ENCODE measurements at places on chromosomes 12 and 14.

- DNase-seq = peak; percentile 49
Measured at GRCh38 chr12:55019784-55020183, at the start of gene NEUROD4. Gene NEUROD4 (plus strand): TSS chr12:55019974. CDS start chr12:55026440, 6,466 bp downstream.

GRCh38 chr12:121181181-121181580, 28.7 kb upstream of the P2RX4 start:
- DNase-seq = no peak

DNA sequence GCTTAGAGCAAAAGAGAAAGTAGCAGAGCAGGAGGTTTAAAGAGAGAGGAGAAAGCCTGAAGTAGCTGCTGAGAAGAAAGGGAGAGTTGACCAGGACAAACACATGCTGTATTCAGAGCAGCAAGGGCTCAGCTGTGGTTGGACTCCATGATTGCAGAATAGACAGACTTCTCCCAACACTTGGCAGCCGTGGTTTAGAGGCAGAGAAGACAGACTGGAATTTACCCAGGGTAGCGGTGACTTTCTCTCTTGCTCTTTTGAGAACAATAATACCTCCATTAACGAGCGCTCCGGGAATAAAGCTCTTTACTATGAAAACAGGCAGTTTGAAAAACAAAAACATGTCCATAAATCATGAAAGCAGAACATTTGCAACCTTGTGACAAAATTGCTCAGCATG, 21.4 kb upstream of the IGF1 start:
- DNase-seq = no peak

DNA sequence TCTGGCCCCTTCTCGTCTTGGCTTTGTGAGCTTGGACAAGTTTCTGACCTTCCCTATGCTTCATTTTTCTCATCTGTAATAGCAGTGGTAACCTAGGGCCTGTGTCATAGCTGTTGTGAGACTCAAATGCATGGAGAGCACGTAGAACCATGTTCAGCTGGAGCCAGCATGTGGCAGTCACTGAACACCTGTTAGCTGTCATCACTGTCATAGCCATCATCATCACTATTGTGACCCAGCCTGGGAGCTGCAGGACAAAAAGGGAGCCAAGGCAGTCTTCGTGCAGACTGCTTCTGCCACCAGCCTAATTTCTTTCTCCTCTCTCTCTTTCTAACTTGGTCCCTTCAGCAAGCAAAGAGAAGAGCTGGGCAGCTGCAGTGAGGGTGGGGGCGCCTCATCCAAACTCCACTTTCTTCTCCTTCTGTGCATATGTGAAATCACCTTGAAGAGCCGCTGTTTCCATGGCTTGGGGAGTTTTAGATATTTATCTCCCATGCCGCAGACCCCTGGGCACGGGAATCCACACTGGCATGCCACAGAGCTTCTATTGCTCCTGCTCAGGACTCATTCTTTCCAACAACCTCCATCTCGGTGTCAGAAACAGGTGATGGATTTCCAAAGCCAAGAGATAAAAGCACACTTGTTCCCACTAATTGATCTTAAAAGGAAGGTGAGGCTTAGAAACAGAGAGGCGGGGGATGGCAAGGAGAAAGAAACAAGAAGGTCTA, 87.0 kb downstream of the SRRM4 start:
- DNase-seq = no peak

DNA sequence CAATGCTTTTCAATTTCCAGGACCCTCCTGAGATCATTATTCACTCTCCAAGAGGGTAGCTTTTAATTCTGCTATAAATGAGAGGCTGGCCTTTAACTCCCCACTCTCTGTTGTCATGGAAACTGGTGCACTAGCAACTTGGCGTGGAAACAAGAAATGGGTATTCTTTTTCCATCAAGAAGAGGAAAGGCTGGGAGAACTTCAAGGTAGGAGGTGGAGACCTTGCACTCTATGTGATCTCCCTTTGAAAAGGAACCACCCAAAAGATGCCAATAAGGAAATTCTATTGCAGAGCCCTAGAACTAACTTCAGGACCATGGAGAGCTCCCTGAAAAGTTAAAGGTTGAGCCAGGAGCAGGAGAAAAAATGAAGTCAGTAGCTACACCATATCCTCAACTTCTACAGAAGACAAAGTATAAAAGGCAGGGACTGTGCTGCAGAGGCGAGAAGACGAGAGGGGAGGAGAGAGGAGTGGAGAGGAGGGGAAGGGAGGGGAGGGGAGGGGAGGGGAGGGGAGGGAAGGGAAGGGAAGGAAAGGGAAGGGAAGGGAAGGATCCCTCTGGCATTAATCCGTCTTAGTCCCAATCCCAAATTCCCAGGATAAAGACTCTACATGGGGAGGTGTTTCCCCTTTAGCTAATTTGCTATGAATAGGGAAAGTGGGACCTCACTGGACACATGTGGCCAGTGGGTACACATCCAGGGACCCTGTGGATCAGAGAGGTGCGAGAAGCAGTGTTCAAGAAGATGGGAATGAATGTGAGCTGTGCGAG, 46.7 kb upstream of the FICD start:
- peak; percentile 60 for DNase-seq

DNA sequence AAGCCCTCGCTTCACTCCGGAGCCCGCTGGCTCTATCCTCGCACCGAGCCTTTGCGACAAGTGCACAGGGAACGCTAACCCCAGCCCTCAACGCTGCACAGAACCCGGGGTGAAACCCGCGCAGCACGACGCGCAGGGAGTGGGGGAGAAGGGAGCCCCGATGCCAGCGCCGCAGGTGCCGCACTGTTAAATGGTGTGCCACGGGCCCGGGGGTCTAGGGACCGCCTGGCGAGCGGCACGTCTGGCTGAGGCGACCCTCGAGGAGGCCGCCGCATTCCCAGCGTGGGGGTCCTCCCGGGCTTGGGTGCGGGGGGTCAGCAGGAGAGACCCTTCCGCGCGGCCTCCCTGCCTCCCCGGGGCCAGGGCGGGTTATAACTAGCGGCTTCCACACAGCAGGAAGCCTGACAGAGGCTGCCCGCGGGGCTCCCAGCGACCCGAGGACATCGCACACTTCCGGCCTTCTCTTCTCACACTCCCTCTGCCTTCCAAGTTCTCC, 23.8 kb upstream of the LRTM2 start:
- no peak for DNase-seq

GRCh38 chr14:68637106-68638021, 155.5 kb downstream of the ZFP36L1 start:
- no peak for DNase-seq

- DNase-seq = no peak
Measured at GRCh38 chr14:34064349-34064748, 113.5 kb upstream of the EGLN3 start.

DNA sequence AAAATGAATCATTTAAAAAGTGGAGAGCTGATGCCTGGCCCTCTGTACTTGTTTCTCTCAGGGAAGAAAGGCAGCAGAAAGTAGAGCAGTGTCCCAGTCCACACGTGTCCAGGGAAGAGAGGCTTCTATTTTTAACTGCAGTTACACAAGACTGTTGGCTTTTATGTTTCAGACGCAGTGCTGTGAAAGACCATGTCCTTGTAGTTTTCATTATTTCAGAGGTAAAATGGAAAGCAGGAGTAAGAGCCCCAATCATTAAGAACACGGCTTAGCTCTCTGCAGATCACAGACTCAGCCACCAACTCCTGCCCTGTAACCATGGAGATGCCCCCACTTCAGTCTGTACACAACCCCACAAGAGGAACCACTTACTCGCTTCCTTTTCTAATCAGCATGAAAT, 336.3 kb downstream of the DAD1 start:
- no peak for DNase-seq

DNA sequence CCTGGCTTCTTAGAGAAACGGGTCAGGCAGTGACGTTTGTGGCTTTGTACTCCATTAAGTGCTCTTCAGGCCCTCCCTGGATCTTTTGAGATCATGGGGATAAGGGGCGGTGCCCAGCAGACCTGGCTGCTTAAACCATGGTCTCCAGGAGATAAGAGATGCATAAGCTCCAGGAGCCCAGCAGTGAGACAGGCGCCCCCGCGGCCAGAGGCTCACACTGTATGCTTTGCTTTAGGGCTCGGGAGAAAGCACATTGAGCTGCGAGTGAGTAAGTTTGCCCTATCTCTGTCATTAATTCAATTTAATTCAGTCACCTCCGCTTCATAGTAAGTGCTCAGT, 359.5 kb downstream of the CACNA1C start:
- DNase-seq = no peak

- no peak for DNase-seq
Measured at GRCh38 chr12:110343114-110343513, 60.4 kb downstream of the ANAPC7 start.

- no peak for DNase-seq
Measured at GRCh38 chr14:63443988-63444387, 99.2 kb downstream of the PPP2R5E start.

- no peak for DNase-seq
Measured at GRCh38 chr14:104382361-104383087, 197.0 kb upstream of the C14orf180 start.
